ENCODE measurements at places on chromosomes 16 and 17.

DNA sequence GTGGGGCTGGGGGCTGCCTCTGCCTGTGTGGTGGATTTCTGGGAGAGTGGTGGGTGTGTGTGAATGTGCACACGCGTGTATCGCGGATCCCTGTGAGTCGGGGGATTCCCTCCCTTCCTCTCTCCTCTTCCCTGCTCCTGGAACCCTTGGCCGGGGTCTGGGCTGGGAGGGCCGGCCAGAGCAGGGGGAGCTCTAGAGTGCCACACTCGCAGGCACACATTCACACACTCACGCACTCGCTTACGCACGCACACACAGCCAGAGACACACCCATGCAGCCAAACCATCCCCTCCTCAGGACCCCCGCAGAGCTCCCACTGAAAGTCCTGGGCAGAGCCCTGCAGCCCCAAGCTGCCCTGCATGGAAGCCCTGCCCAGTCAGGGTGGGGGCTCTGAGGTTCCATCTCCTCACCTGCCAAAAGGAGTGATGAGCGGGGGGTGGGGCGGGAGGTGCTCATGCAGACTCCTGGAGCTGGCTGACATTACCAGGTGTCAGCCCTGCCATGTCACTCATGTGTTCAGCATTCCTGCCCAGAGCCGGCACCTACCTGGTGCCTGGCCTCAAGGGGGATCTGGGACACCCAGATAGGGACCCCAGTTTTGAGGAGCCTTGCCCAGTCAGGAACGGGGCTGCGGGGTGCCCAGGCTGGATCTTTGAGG is 1.9 kb downstream of the NECAB2 start:
- DNase-seq: no peak

DNA sequence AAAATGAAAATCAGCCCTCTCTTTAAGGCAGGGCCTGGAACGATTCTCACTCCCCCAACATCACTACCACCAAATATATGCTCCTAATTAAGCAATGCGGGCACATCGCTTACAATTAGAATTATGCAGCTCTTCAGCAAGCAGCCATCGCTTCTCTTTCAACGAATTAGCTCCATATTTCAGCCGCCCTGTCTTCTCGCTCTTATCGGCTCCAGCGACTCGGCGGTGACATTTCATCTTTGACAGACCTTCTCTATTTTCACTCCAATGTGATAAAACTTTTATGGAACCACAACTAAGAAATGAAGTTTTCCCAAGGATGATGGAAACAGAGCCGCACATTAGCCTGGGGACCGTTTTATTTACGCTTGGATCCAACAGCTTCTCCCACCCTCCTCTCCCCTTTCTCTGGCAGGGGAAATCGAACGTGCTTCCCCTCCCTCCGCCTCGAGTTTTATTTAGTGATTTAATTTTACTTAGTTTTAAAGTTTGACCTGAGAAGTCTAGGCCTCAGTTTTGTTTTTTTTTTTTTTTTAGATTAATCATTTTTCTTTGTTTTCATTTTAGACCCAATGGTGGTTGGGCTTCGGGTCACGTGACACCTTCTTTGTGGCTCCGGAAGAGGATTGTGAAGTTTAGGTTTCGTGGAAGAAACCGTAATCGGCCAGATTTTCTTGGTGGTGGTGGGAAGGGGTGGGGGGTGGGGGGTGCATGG is 3.1 kb upstream of the HOXB2 start:
- no peak for DNase-seq

DNA sequence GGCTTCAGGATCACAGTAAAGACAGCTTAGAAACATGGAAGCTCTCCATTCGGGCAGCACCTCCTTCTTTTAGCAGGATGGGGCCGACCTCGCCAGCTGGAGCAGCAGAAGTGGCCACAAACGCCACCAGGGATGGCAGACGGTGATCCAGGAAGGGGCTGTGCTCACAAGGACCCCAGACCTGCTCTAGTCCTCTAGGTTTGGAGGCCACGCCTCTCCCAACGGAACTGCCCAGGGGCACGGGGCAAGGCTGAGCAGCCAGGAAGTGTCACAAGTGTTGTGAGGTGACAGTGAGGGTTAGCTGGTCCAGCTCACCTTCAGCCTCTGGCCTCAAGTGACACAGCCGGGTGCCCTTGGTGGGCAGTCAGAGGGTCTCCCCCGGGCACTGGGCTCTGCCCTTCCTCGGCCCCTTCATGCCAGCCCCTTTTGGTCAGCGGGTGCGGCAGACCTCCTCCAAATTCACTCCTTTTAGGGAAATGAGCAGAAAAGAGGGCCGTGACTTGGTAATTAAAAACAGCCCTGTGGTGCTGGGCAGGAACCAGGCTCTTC is 20.4 kb downstream of the CEP295NL start:
- DNase-seq: no peak

GRCh38 chr16:78437352-78437968 is 338.0 kb downstream of the WWOX start:
- peak; percentile 26 for DNase-seq

GRCh38 chr17:62343764-62344270 is 36.5 kb upstream of the EFCAB3 start:
- no peak for DNase-seq

DNA sequence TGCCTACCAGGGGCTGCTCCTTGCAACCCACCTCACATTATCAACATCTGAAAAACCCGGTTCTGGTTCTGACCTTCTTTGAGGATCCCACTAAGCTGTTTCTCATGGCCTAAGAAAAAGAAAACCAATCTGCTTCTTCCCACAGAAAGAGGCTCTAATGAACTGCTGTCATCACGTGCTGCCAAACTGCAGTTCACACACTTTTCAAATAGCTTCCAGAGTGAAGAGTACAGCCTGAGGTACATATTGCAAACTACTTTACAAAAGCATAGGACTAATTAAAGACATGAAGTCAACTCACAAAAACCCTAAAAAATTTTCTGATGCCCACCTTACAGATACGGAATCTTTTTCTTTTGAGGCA is 36.7 kb downstream of the SMG6 start:
- DNase-seq: no peak

DNA sequence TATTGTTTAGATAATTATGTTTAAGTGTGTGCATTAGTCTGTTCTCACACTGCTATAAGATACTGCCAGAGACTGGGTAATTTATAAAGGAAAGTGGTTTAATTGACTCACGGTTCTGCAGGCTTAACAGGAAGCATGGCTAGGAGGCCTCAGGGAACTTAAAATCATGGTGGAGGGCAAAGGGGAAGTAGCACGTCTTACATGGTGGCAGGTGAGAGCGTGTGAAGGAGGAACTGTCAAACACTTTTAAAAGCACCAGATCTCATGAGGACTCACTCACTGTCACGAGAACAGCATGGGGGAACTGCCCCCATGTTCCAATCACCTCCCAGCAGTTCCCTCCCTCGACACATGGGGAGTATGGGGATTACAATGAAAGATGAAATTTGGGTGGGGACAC is 203.5 kb upstream of the GOT2 start:
- no peak for DNase-seq

GRCh38 chr16:79380995-79381602 is 219.4 kb downstream of the MAF start:
- DNase-seq: no peak

DNA sequence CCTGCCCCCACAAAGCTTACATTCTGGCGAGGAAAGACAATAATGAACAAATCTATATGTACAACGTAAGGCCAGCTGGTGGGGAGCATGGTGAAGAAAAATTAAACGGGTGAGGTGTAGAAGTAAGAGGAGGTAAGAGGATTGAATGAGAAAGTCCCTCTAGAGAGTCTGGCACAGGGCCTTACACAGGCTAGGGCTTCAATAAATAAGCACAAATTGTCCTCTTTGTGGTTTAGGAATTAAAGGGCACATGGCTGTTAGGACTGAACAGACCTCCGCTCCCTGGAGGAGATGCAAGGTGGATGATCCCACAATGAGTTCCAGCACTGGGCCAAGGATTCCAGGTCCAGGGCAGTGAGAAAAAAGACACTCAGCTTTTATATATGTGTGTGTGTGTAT is 43.1 kb upstream of the HAPSTR1 start:
- DNase-seq: no peak

- peak; percentile 71 for DNase-seq
These were observed 36.1 kb downstream of the HIC1 start for GRCh38 chr17:2090804-2091534.

DNA sequence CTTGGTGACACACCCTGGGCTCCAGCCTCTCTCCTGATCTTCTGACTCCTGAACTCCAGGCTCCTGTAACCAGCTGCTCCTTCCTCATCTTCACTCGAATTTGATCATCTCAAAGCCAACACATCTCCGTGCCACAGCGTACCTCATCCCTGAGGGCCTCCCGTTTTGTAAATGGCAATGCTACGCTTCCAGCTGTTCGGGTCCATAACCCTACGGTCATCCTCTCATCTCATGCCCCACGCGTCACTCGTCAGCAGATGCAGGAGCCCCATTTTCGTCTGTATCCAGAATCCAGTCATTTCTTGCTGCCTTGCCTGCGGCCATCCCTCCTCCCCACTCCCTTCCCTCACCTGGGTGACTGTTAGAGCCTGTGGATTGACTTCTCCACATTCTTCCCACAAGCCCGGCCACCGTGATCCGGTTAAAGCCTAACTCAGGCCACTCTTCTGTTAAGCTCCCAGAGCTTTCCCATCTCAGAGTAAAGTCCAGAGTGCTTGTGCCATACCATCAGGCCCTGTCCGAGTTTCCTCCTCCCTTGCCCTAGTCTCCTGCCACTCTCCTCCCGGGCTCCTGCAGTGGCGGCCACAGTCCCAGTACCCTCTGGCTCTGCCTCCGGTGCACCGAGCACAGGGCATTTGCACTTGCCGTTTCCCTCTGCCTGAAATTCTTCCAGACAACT is 20.3 kb upstream of the AKTIP start:
- DNase-seq: no peak

GRCh38 chr16:87417528-87417910 is 25.4 kb downstream of the MAP1LC3B start:
- no peak for DNase-seq

- DNase-seq: peak; percentile 98
These were observed at the start of gene CLEC16A for GRCh38 chr16:10944249-10945064. Gene CLEC16A, plus strand, starts transcription at chr16:10944564. Its CDS starts 154 bp downstream, at chr16:10944718.

DNA sequence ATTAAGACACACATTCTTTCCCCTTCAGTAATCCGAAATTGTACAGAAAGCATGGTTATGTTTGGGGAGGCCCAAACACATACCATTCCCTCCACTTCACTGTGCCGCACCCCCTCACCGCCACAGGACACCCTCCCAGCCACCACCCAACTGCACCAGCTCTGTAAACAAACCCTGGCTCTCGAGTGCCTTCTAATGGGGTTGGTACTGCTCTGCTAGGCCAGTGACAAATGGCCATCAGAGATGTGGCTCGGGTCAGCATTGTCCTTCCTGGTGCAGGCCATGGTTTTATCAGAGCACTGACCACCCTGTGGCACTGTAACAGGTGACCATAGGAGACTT is 24.0 kb upstream of the SREBF1 start:
- no peak for DNase-seq

DNA sequence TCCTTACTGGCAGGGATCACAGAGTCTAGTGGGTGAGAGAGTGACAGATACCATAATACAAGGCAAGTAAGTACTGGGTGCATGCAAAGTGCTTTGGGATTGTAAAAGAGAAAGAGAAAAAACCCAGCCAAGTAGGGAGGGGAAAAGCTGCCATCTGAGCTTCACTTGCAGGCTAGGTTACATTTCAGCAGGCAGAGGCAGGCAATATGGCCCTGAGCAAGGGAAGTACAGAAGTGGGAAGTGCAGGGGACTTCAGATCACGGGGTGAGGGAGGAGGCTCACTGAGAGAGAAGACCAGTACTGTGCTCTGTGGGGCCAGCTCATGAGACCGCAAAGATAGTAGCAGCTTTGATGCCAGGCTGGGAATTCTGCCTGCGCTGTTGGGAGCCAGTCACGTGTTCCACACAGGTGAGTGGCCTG is 230.6 kb downstream of the MSI2 start:
- no peak for DNase-seq

GRCh38 chr17:47742319-47743181 is 9.5 kb downstream of the TBX21 start:
- no peak for DNase-seq

DNA sequence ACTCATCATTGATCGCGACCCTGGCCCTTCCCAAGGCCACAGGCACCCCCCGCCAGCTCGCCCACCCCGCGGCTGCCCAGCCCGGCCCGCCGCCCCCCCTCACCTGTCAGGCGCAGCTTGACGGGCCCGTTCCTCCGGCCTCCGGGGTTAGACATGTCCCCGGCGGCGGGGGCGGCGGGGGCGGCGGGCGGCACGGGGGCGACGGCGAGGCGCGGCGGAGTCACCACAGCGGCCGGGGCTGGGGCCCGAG is 456 bp downstream of the SMURF2 start:
- no peak for DNase-seq

GRCh38 chr17:80666867-80667266 is 122.2 kb downstream of the RPTOR start:
- DNase-seq: no peak

DNA sequence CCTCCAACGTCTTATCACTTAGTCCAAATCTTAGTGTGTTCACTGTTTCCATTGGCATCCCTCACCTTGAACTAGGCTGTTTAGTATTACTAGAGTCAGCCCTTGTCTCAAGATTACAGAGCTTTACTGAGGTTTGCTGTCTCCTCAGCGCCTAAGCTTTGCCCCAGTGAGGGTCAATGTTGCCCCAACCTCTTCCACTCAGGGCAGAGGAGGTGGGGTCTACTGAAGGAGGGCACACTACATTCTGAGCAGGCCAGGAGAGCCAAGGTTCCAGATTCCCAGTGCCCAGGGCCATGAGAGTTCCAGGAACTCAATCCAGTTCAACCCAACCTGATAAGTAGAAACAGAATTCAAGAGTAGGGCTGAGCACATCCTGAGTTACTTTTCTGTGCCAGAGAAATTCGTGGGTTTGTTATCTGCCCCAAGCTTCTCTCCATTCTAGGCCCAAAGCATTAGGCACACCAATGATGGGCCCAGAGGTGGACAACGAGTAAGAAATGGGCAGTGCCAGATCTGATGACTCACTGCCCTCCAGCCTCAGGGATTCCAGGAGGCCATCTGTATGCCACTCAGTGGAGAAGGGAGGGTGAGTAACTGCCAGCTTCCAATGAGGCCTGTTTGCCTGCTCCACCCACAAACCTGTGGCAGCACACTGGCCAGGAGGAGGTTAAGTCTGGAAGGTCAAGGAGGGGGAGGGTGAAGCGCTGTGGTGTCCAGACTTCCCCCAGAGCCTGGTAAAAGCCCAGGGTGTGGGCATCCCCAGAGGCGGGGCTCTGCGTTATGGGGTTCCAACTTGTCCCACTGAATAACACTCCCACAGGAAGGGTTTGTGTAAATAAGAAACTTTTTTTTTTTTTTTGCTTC is 8.2 kb downstream of the TUBG2 start:
- peak; percentile 64 for DNase-seq

GRCh38 chr17:71519285-71519684 is 601.5 kb upstream of the SOX9 start:
- DNase-seq: peak; percentile 26

DNA sequence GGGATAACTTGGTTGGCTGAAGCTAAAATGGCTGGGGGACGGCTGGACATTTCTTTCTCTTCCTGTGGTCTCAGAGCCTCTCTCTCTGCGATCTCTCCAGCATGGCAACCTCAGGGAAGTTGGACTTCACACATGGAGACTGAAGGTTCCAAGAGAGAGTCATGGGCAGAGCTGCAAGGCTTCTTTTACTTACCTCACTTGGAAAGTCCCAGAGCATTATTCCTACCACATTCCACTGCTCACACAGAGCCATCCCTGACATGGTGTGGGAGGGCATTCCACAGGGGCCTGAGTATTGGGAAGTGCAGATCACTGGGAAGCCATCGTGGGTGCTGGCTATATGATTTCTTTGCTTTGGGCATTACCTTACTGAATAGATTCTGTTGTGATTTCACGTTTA is 9.8 kb upstream of the SLC6A2 start:
- no peak for DNase-seq

- DNase-seq: no peak
These were observed 106.7 kb downstream of the TTC19 start for GRCh38 chr17:16106161-16106891.
